Fibroblast of the aortic adventitia (primary cell): ENCODE measurements at places on chromosomes 1 and 21. TPM values are rescaled to one million over a fixed set of nuclear protein-coding genes. Genes with fewer than 3 reads are reported as not detected.

DNA sequence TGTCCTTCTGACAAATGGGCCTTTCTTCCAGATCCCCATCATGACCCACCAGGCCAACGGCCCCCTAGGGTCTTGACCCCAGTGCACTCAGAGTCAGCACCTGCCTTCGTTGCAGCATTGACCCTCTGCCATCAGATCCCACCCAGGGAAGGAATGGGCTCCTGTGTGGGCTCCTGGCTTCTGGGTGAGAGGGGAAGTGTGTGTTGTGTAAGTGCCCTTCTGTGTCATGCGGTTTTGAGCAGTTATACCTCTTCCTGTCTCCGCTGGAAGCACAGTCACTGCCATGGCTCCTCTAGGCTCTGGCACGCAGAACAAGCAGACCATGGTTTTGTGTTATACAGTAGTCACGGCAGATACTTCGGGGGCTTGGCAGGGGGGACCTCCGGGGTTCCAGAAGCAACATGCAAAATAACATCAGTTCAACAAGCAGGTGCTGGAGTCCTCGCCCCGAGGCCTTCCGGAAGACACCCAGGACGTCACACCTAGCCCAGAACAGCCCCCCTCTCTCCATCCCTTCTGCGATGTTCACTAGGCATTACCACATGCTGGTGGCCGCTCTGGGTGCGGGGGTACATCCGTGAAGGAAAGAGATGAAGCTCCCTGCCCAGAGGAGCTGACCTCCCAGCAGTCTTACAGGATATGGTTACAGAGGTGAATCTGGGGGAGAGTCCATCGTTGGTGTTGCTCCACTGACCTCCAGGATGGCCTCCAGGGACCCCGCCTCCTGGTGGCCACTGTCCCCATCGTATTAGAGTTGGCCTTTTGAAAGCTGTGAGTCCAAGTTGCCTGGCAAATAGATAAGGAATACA lies 17.4 kb upstream of the KCNAB2 start:
- no peak for DNase-seq

Gene LRRC71
- 0.09 TPM in 1 of 2 replicates, not detected in the other for total RNA-seq

DNA sequence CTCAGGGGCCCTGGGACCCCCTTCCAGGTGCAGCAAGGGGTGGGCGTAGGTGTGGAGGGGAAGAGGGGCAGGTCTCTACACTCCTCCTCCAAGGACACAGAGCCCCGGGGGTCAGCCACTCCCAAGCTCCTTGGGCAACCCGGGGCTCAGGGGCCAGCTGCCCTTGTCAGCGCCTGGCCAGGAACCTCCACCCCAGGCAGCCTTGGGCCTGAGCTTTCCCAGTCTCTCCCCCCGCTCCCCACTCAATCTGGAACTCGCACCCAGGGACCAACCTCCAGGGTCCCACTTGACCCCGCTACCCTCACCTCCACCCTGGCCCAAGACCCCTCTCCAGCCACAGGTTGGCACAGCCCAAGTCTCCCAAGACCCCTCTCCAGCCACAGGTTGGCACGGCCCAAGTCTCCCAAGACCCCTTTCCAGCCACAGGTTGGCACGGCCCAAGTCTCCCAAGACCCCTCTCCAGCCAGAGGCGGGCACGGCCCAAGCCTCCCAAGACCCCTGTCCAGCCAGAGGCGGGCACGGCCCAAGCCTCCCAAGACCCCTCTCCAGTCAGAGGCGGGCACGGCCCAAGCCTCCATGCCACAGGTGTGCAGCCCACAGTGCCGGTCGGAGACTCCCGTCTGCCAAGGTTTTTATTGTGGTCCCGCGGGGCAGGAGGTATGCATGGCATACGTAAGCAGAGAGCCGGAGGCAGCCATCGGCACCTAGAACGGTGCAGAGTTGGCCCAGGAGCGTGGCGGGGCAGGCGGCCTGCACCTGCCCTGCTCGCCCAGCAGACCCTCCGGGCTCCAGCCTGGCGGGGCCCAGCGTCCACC lies 3.0 kb downstream of the TNFRSF4 start:
- DNase-seq, result no peak

DNA sequence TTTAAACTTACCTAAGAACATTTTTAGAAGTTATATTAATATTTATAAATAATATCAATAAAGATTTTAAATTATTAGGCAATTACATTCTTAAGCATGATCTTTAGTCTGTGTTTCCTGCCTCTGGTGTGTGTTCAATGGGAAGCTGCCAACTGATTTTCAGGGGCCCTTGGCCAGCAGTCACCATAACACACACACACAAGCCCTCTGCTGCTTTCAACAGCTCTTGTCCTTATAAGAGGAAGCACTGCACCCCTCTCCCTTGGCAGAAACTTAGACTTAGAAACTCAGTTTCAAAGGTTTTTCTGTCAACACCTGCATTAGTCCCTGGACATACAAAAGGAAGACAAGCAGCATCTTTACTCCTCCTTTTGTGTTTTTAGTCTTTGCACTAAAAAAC lies 81.4 kb downstream of the VAV3 start:
- DNase-seq, result no peak

GRCh38 chr1:179709841-179710329 lies 33.2 kb upstream of the FAM163A start:
- DNase-seq, result peak; percentile 60

DNA sequence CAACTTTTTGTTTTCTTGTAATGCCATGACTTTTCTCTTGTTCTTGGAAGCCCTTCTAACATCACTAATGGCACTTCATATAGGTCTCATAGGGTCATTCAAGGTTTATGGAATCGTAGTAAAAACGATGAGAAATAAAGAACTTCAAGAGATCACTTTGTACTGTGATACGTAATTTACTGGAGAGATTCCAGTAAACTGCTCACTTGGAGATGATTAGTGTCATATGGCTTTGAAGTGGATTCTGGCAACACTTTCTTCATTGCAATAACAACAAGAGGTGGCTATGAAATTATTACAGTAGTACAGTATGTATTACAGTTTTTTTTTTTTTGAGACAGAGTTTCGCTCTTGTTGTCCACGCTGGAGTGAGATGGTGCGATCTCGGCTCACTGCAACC lies 103.4 kb downstream of the RUSC1 start:
- no peak for DNase-seq

DNA sequence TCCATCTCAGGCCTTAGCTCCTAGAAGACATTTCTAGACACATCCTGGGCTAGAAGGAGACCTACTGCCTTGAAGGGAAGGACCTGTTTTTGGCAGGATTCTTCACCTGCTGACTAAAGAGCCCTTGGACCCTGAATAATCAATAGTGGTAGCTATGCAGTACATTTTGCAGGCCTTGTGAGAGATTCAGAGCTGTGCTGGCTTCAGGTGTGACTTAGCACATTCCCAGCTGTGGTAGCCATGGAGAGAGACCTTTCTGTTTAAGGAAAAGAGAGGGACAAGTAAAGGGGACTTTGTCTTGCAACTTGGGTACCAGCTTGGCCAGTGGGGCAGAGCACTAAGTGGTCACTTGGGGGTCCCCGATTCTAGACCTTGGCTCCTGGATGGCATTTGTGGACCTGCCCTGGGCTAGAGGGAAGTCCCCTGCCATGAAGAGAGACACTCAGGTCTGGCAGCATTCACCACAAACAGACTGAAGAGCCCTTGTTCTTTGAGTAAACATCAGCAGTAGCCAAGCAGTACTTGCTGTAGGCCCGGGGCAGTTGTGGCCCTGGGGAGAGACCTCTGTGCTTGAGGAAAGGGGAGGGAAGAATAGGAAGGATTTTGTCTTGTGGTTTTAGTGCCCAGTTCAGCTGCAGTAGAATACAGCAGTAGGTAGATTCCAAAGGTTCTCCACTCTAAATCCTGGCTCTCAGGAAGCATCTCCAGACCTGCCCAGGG lies 26.2 kb upstream of the CD1A start:
- DNase-seq, result no peak

DNA sequence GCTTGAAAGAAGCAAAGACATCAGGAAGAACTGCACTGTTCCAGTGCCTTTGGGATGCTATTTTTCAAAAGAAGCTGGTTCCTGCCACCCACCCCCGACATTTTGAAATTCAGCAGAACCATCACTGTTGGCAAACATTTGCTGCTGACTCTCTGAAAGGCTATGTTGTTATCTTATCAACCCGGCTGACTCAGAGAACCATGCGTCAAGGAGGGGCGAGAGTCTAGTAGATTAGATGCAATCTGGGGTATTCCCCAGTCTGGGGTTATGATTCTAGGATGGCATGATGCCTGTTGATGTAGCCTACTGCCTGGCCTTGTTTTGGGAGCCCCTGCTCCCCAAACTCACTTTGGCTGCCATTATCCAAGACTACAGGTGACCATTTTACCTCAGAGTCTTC lies 267.8 kb upstream of the RUNX1 start:
- peak; percentile 97 for DNase-seq

DNA sequence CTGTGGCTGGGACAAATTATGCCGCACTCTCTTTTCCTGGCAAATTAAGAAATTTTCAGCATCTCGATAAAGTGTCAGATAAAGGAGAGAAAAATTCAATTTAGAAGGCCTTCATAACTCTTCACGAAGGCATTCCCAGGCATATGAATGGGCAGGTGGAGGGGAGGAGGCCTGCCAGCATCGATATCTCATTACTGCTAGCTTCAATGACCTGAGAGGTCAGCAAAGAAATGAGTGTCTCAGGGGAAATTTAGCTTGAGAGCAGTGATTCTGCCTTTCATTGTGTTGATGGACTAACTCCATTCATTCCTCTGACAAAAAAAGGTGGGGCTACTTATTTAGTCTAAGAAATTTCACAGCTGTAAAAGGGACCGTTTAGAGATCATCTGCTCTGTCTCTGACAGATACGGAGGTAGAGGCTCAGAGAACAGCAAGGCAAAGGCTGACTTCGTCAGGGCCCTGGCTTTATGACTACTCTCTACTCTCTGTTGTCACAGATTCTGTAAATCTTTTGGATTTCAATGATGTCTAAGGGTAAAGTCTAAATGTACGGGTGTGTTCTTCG lies 212.0 kb upstream of the BEND5 start:
- DNase-seq, result no peak

Gene HHAT
- total RNA-seq, result 4.7 and 8.5 TPM in 2 replicates

- DNase-seq, result no peak
These were observed 2.9 kb downstream of the COL9A2 start for GRCh38 chr1:40313958-40314720.

Gene OR10X1
- total RNA-seq, result not detected in 2 replicates

GRCh38 chr1:230787471-230787870 lies 40.3 kb downstream of the CAPN9 start:
- no peak for DNase-seq

- no peak for DNase-seq
These were observed 904 bp upstream of the FHL3 start for GRCh38 chr1:38006008-38006828.

GRCh38 chr21:45578176-45578801 lies 36.0 kb upstream of the SLC19A1 start:
- no peak for DNase-seq

GRCh38 chr21:44996096-44996495 lies 56.3 kb downstream of the SLX9 start:
- no peak for DNase-seq

DNA sequence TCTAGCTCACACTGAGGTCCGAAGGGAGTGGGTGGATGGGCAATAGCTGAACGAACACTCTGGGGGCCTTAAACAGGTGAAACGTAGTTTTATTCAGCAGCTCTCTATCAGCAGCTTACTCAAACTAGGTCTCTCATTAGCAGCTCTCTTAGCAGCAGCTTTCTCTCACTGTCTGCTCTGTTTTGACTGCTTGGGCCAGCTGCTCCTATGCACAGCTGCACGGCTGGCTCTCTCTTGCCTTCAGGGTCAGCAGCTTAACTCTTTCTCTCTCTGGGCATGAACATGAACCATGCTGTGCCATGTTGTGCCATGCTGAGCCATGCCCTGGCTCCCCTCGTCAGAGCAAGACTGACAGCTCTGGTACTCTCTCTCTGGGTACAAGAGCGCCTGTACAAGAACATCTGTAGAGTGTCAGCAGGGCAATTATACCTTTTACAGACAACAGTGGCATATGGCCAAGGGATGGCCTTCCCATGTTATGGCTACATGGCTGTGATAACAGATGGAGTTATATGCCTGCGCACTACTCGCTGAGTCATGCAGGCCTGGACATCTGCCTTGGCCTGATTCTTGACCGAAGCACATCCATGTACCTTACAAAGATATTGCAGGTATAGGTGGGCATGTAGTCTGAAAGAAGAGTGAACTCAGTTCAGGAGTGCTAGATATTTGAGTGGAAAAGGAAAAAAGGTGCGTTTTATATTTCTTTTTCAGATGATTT lies 152.4 kb downstream of the LEPR start:
- no peak for DNase-seq

GRCh38 chr1:22862752-22863151 lies 109.9 kb downstream of the LACTBL1 start:
- DNase-seq, result no peak

GRCh38 chr21:32819694-32820093 lies 48.1 kb upstream of the PAXBP1 start:
- peak; percentile 98 for DNase-seq

DNA sequence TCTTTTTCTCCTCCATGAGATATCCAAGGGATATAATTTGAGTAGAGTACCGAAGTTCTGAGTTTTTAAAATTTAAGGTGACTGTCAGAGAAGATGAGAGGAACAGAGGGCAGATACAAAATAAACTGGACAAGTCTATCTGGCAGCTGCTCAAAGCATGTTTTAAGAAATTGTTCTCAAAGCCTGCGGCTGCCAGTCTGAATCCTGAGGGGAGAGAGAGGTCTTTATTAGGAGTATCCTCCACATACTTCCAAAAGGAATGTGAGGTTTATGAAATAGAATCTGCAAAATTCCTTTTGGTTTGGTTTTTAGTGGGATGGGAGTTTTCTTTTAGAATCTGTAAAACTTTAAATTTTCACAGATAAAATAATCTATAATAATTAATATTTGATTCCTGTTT lies 41.3 kb downstream of the TTC13 start:
- DNase-seq, result peak; percentile 10

Gene HSF2BP
- total RNA-seq, result 2.3 and 7.3 TPM in 2 replicates

GRCh38 chr1:39360731-39361130 lies 130.7 kb upstream of the BMP8A start:
- DNase-seq, result peak; percentile 13

Gene STXBP3
- total RNA-seq, result 45.0 and 78.7 TPM in 2 replicates

Gene KRTAP11-1
- not detected in 2 replicates for total RNA-seq

DNA sequence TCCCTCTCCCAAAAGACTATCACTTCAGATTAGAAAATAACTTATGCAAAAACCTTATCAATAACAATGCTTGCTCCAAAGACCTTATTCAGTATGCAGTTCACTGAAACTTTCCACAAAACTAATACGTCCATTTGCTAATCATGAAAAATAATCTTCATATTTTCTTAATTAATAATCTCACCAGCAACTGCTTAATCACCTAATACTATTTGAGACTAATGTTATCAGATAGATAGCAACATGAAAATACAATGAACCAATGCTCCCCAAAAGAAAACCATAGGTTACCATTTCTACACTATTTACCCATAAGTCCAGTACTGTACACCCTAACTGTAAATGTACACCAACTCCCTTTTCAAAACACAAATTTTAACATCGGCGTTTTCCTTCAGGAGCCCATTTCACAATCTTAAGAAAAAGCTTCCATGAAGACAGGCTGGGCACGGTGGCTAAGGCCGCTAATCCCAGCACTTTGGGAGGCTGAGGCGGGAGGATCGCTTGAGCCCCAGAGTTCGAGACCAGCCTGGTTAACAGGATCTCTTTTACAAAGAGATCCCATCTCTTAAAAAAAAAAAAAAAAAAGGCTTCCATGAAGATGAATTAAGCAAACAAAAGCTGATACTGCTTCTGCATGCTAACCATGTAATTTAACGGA lies 1.7 kb downstream of the GNB1 start:
- no peak for DNase-seq
